Fibroblast of gingiva (primary cell): ENCODE measurements at places on chromosomes 3 and 15.

GRCh38 chr3:166446986-166447385, 609.8 kb upstream of the BCHE start:
- DNase-seq: no peak

- DNase-seq: no peak
Observed at GRCh38 chr15:76996526-76997401, 1.8 kb downstream of the PSTPIP1 start.

DNA sequence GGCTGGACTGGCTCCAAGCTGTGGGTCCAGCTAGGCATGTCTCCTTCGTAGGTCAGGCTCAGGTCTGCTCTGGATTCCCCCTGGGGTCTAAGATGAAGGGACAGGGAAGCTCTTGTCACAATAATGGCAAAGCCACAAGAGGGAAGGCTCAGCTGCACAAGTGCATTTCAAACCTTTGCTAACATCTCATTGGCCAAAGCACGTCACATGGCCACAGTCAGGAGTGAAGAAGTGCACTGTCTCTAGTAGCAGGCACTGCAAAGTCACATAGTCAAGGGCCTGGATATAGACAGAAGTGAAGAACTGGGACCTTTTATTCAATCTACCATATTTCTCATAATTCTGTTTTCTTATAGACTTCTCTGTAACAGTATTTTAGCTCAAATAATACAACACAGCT, 20.1 kb downstream of the DLEC1 start:
- no peak for DNase-seq

- DNase-seq: peak; percentile 52
Observed at GRCh38 chr3:113769551-113769950, 22.7 kb downstream of the ATP6V1A start.

- DNase-seq: no peak
Observed at GRCh38 chr3:46008058-46008457, 12.4 kb upstream of the FYCO1 start.

DNA sequence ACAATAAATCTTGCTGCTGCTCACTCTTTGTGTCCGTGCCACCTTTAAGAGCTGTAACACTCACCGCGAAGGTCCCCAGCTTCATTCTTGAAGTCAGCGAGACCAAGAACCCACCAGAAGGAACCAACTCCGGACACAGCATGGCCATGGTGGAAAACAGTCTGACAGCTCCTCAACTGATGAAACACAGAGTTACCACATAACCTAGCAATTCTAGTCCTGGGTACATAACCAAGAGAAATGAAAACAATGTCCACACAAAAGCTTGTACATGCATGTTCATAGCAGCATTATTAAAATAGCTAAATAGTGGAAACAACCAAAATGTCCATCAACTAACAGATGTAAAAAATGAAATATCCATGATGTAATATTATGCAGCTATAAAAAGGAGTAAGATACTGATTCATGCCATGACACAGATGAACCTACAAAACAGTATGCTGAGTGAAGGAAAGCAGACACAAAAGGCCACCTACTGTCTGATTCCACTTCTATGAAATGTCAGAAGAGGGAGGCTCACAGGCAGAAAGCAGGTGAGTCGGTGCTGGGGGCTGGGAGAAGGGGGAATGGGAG, 36.8 kb downstream of the VGLL4 start:
- no peak for DNase-seq

GRCh38 chr15:23567921-23568320, 2.4 kb downstream of the MKRN3 start:
- DNase-seq: no peak

- peak; percentile 12 for DNase-seq
Observed at GRCh38 chr3:33750211-33750548, 32.1 kb upstream of the CLASP2 start.

DNA sequence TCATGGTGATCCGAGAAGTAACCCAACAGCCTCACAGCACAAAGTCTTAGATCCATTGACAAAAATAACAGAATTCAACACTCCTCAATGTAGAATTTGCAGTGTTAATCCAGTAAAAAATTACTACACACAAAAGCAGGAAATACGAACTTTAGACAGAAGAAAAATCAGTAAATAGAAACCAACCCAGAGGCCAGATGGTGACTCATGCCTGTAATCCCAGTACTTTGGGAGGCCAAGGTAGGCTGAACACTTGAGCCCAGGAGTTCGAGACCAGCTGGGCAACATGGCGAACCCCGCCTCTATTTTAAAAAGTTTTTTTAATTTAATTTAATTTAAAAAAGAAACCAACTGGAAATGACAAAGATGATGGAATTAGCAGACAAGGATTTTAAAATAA, 36.1 kb downstream of the SELENOT start:
- DNase-seq: no peak

DNA sequence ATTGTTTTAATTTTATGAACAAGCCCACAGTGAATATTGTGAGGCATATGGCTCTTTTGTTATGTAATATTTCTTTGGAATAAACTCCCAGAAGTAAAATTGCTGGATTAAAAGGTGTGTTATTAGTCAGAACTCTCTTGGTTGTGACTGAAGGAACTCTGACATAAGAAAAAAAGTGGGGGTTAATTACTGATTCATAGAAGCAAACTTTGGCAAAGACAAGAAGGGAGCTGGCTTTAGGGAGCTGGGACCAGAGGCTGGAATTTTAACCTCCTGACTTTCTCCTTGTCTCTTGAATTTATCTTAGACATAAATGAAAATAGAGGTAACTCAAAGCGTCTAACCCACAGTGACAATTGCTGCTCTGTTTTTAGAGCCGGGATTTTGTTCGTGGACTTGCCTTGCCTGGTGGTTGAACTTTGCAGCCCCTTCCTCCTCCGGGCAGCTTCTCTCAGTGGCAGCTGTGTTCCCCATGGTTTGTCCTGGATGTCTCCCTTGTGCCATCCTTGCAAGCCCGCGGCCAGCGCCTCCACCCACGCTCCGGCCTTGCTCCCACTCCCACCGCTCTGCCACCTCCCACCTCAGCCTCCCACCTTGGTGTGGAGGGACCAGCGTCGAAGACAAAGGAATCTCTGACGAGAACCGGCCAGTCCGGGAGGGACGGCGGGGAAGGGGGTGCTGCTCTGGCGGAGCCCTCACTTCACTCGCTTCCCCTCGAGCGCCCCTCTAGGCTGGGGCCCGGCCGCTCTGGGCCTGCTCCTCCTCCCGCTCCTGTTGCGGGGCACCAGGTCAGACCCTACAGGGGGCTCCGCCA, 28.0 kb downstream of the ARHGAP31 start:
- no peak for DNase-seq

- DNase-seq: no peak
Observed at GRCh38 chr3:120459196-120459595, 8.4 kb upstream of the FSTL1 start.

GRCh38 chr3:52820736-52821135, 9.7 kb downstream of the ITIH4 start:
- no peak for DNase-seq

- DNase-seq: peak; percentile 32
Observed at GRCh38 chr3:49785565-49786356, 581 bp downstream of the IP6K1 start.

DNA sequence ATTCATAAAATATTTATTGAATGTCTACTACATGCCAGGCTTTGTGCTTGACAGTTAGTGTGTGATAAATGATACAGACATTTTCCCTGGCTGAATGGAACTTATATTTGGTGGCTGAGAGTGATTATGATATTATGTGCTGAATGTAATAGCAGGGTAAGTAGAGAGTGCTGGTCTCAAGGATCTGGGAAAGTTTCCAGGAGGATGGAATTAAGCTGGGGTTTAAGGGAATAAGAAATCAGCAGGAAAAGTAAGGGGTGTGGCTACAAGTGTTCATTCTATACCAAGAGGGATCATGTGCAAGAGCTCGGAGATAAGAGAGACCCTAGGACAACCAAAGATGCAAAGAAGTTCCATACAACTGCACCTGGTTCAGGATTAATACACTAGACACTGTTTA, 500.1 kb upstream of the CFAP20DC start:
- DNase-seq: no peak

DNA sequence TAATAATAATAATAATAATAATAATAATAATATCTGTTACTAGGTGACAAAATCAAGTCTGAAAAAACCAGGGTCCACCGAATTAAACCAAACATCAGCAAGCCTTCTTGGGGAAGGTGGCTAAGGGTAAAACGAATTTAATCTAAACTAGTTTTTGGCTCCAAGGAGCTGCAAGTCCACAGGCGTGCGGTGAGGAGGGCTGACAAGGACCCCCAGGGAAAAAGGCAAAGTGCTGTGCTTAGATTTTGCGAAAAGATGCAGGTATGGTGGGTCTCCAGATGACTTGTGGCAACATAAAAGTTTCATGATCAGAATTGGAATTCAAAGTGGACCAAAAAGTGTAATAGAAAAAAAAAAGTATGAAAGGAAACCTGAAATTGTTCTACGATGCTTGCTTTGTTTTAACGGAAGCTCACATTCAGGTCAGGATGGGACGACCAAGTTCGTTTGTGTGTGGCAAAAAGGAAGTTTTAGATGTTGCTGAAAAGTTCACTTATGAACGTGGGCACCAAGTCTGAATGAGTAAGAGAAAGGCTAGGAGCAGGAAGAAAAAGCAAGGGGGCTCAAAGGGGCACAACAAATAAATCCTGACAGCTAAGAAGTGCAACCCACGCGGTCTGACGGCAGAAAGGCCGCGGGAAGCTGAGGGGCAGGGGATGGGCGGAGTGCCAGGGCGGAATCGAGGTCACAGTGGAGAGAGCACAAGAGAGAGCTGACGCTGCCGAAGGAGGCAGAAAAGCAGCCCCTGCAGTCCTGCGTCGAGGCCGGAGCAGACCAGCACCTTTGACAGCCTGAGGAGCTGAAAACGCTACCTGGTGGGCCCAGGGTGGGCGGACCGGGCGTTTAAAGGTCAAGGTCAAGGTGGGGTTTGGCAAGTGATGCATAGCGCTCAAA, 1.1 kb downstream of the WDR82 start:
- DNase-seq: peak; percentile 59

- peak; percentile 76 for DNase-seq
Observed at GRCh38 chr3:156551746-156552145, 3.2 kb downstream of the SSR3 start.

GRCh38 chr3:112813723-112814171, 32.9 kb downstream of the CD200R1L start:
- peak; percentile 33 for DNase-seq

GRCh38 chr3:14430053-14430452, 27.6 kb downstream of the SLC6A6 start:
- no peak for DNase-seq

DNA sequence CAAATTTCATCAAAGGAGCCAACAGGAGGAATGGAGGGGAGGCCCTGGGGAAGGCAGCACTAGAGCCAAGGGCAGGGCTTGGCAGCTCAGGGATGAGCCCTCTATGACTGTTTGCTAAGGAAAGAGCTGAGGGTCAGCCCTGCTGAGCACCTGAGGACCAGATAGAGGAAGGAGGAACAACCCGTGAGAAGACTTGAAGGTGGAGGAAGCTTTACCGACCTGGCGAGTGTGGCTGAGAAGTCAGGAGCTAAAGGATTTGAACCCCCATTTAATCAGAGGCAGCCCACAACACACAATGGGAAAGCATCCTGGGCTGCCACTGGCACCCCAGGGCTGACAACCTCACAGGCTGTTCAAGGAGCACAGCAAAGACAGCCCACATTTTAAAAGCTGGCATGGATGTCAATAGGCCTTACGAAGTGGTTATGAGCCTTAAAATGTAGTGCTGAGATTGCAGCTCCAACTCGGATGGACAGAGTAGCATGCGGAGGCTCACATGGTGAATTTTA, 20.7 kb upstream of the LRRC2 start:
- DNase-seq: no peak

DNA sequence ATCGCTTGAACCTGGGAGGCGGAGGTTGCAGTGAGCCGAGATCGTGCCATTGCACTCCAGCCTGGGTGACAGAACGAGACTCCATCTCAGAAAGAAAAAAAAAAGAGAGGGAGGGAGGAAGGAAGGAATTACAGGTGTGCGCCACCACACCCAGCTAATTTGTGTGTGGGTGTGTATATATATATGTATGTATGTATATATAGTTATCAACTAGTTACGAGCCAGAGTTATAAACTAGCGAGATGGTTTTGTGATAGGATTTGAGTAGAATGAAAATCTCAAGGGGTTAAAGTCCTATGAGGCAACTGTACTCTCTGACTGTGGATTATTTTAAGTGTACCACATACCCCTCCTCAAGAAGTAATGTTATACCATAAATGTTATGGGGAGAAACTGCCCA, 50.9 kb upstream of the SIN3A start:
- no peak for DNase-seq
